ENCODE measurements at places on chromosomes 7 and 10.

DNA sequence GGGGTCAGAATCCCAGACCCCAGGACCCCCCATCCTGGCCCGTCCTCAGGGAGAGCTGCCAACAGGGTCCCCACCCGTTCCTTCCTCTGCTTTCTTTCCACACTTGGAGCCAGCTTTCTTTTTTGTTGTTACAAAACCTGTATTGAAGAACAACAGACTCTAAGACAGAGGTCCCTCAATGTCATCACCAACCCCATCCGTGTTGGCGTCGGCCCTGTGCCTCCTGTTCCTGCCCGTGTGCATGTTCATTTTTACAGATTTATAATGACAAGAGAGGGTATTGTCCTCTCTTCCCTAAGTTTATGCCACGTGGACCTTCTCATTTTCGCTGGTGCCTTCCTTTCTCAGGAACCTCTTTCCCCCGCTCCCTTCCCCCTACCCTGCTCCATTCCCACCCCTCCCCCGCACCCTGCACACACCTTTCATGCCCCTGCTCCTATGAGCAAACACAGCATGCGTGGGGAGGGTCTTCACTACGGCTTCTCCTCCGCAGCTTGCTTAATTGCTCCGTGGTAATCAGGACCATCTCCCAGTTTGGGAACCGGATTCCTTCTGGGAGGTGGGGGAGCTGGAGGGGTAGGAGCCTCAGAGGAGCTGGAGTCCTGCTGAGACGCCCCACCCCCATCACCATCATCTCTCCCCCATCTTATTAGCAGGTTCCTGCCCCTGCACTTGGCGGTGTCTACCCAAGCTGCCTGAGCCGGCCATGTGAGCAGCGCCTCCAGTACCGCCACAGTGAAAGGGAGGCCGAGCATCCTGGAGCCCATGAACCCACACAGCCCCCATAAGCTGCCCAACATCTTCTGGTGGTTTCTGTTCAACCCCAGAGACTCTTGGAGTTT, 88.0 kb upstream of the INSIG1 start:
- ATAC-seq: no peak

DNA sequence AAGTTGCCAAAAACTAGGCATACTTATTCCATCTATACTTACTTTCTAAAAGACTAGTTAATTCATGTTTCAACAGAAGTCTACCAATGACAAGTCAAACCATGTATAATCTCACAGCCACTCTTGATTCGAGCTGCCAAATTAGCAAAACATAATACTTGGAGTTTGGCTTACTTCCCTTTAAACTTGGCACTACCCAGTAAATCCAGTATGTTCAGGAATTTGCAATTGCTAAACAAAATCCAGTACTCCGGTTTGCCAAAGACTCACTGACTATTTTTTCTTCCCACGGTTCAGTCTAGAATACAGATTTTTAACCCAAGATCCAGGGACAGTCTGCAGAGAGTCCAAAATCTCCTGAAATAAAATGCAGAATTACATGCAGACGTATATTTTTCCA, 4.6 kb downstream of the OAT start:
- ATAC-seq: no peak

GRCh38 chr10:77832238-77832637, 94.3 kb downstream of the DLG5 start:
- no peak for ATAC-seq

- ATAC-seq: no peak
Observed at GRCh38 chr7:30157204-30157603, 22.4 kb downstream of the MTURN start.

- no peak for ATAC-seq
Observed at GRCh38 chr10:60271319-60272040, 118.2 kb downstream of the ANK3 start.

DNA sequence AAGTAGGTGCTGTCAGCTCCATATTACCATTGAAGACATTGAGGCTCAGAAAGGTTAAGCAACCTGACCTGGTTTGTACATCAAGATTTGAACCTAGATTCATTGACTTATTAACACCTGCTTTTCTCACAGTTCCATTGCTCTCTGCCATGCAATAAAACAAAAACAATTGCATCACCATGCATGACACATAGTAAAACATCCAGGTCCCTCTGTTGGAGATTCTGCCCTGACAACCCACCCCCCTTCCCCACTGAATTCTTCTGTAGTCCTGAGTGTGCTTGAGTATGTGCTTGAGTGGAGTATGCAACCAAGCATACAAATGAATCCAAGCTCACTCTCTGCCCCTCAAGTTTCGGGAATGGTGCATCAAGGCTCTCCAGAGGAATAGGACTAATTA, 6.0 kb upstream of the LMBR1 start:
- ATAC-seq: peak; percentile 22

DNA sequence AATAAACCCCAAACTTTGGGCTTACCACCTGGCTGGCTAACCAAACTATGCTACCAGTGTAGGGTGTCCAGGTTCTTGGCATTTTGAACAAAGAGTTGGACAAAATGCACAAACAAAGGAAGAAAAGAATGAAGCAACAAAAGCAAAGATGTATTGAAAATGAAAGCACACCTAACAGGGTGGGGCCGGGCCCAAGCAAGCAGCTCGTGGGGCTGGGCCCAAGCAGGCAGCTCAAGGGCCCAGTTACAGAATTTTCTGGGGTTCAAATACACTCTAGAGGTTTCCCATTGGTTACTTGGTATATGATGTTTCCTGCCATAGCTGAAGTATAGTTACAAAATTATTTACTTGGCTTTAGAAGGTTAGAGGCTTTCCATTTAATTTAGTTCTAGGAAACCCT, 15.7 kb downstream of the ACADSB start:
- no peak for ATAC-seq

DNA sequence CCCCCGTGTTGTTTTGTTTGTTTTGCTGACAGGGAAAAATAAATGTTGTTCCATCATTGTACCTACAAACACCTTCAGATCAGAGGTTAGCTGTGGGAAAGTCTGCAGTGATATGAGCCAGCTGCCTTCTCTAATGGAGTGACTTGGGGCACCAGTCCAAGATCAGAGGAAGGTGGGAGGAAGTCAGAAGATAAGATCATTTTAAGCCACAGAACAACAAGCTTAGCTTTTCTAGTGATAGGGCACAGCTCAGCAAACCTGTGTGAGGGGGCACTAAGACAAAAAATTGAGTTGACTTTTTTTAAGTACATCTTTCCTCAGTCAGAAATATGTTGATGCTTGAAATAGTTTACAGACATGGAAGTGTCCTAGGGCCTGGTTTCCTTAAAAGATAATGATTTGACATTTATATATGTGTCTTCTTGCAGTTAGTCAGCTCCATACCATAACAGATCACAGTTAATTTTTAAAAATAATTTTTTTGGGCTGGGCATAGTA, 240.3 kb upstream of the KAT6B start:
- ATAC-seq: no peak

- ATAC-seq: no peak
Observed at GRCh38 chr10:6138456-6138855, 49.6 kb downstream of the RBM17 start.

- ATAC-seq: peak; percentile 16
Observed at GRCh38 chr7:116449441-116449840, 50.1 kb upstream of the CAV2 start.

DNA sequence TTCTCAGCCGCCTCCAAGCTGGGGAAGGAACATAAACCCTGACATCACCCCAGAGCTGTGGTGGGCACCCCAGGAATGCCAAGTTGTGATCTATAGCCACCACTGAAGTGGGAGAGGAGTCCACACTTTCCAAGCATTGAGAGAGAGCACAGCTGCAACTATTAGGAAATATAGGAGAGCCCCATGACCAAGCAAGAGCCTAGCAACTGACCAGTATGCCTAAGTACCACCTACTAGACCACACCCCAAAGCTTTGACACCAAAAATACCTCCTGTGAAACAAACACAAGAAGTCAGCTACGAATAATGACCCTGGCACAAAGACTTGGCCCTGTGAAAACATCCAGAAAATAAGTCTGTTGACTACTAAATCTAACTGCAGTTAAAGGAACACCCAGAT, 804.1 kb upstream of the IGFBP3 start:
- no peak for ATAC-seq

GRCh38 chr10:69246036-69246435, 25.9 kb downstream of the HKDC1 start:
- ATAC-seq: no peak

- no peak for ATAC-seq
Observed at GRCh38 chr10:6254201-6254600, 51.5 kb downstream of the PFKFB3 start.

DNA sequence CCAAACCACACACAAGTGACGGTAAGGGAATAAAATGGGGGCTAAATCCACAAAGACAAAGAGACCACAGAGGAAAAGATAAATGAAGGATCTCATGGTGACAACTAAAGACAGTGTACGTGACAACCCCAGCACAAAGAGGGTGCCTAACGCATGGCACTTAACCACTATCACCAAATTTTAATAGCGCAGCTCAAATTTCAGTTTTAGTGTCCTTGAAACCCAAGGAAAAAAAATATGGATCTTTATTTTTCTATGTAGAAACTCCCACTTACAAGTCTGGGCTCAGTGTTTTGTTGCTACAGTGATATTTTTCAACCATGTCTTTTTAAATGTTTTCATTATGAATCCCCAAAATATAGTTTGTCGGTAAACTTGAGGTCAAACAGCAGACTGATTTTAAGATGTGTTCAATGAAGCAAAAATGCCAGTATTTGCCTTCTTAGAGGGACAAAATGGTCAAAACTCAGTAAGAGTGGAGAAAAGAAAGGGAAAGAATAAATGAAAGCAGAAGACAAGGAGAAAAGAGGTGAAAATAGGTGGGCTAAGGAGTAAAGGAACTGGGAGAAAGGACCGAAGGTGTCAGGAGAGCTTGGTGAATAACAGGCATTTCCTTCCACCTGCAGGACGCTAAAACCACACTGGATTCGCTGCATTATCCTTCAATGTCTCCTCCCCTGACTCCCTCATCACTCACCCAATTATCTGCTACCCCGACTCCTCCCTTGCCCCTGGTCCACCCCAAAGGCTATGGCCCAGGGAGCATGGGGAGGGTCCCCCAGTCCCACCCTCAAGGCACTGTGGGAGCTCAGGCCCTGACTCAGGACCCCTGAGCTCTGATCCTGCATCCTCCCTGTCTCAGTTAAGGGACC, 3.5 kb downstream of the ASB13 start:
- no peak for ATAC-seq

GRCh38 chr7:35987016-35987415, 166.0 kb upstream of the EEPD1 start:
- ATAC-seq: no peak

GRCh38 chr10:131676800-131677421, 223.9 kb upstream of the PPP2R2D start:
- peak; percentile 72 for ATAC-seq

- ATAC-seq: no peak
Observed at GRCh38 chr7:299628-300027, 9.7 kb downstream of the FOXL3 start.

- no peak for ATAC-seq
Observed at GRCh38 chr10:113171662-113172061, 221.6 kb downstream of the TCF7L2 start.

DNA sequence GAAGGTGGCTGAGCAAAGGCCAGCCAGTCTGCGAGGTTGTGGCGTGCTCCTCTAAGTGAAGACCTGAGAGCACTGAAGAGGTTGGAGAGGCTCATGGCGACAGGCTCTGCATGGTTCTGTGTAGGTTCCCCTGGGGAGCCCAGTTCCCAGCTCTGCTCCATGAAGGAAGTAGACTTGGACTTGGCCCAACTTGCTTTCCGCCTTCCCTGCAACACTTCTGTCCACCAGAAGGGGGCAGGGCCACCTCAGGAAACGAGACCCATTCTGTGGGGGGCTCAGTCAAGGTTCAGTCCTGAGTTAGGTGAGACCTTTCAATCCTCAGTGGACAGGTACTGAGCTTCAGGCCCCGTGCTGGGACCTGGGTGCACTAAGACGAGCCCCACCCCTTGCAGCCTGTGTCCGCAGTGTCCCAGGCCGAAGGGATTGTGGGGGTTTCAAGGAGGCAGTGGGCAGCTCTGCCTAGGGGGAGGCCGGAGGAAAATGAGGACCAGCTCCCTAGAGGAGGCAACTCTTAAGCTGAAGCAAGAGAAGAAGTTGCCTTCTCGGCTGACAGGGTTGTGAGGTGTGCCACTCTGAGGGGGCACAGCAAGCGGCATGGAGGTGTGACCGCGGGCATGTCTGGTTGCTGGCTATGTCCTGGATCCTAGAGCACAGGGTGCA, 15.0 kb upstream of the PCBD1 start:
- peak; percentile 37 for ATAC-seq

DNA sequence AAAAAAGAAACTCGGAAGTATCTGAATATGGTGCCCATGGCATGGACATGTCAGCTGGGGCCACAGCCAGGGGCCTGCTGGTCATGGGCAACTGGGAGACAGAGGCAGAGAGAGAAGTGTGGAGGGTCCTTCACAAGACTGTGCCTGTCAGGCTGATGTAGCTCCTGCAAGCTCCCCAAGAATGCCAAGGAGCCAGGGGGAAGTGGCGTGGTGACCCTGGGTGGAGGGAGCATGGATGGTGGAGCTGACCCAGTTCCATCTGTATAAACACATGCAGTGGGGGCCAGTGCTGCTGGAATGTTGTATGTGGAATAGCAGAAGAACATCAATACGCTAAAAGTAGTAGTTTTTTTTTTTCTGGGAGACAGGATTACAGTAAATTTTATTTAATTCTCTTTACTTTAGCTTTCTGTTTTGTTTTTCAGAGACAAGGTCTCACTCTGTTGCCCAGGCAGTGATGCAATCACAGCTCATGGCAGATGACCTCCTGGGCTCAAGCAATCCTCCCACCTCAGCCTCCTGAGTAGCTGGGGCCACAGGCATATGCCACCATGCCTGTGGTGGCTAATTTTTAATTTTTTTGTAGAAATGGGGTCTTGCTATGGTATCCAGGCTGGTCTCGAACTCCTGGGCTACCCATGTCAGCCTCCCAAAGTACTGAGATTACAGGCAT, 10.5 kb upstream of the ZMIZ2 start:
- ATAC-seq: no peak

All from motor neuron (in vitro differentiated cells).